Cardiac fibroblast (primary cell): ENCODE measurements at places on chromosomes 4 and X.
A peak's percentile ranks its signal among the peaks of the same experiment; 100 is the strongest.

GRCh38 chrX:136850441-136851175, 29.9 kb downstream of the RBMX start:
- peak; percentile 22 for DNase-seq

DNA sequence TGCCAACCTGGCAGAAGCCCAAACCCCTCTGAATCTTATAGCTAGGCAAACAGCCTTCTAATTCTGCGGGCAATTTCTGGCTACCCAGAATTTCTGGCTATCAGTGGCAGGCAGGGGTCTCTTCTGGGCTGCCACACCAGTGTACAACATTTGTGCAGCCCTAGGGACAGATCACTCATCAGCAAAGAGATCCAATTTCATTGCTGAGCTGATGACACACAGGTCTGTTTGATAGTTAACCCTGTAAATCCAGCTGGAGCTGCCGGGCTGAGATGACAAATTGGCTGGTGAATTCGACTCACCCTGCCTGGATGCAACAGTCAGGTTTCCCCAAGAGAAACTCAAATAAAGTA, 2.4 kb downstream of the MID1 start:
- DNase-seq = peak; percentile 53

DNA sequence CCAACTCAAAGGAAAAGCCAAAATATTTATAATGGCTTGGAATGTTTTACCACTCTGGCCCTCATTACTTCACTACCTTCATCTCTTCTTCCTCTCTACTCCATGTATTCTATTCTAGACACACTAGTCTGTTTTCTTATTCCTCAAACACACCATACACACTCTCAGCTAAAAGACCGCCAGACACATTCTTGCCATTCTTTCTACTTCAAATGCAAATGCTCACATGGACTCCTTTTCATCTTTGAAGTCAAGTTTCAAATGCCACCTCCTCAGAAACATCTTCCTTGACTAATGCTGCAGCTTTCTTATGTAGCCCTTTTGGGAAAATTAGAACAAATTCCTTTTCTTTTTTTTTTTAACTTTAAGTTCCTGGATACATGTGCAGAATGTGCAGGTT, 412.9 kb upstream of the FMR1 start:
- DNase-seq = no peak

DNA sequence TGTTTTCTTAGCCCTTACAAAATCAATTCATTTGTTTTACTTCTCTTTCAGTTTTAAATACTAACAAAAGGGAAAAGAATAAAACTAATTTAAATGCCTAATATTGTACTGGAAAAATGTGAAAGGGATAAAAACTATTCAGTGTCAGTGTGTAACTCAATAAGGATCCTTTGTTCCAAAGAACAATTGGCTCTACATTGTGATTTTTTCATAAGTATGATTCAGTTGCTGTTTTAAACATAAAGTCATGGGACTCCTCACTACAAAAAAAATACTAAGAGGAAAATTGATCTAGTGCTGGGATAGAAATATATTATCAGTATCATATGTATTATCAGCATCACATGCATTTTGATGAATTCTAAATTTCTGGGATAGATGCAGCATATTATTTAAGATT, 199.4 kb upstream of the TRAM1L1 start:
- no peak for DNase-seq

- DNase-seq = peak; percentile 86
Measured at GRCh38 chr4:86918539-86919072, 16.2 kb upstream of the AFF1 start.

GRCh38 chr4:55980725-55981124, 32.0 kb downstream of the CEP135 start:
- no peak for DNase-seq

DNA sequence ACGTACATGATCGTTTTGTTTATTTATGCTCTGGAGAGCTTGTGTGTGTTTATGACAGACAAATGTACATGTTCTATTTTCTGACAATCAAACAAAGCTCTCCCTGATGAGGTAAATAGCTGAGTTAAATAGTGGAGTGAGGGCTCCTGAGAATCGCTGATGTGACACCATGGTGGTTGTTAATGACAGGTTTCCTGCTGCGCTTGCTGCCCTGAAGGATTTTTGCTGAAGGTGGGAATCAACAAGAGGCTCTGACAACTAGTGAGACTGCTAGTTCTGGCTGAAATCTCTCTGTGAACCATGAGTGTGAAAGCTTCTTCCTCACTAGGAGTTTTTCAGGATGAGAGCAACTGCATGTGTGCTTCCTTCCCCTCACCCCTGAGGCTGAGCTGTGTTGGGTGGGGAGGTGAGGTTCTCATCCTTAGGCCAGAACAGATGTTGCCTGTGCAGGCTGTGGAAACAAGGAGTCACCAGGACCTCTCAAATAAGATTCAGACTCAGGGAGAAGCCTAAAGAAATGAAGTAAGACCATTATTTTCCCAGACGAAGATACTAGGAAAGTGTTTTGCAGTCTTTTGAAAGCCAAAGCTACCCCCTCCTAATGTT, 173.4 kb upstream of the JADE1 start:
- no peak for DNase-seq

DNA sequence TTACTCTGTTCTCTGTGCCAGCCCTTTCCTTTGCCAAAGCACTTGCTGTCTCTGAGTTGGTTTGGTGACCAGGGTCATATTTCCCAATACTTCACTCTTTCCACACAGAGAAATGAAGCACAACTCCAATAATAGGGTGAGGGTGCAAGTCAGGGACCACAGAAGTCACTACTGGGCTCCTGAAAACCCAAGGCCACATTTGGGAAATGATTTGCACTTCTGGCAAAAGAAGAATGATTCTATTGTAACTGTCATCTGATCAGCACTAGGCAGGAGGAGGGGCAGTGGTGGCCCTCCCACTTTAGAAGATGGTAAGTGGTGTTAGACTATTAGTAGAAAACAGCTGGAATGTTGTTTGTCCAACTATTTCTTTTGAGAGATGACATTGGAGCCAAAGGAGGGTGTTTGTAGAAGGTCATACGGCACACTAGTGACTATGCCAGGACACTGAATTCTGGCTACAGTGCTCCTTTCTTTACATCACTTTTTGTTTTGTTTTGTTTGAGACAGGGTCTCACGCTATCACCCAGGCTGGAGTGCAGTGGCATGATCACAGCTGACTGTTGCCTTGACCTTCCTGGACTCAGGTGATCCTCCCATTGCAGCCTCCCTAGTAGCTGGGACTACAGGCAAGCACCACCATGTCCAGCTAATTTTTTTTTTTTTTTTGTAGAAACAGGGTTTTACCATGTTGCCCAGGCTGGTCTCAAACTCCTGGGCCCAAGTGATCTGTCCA, 10.8 kb upstream of the HADH start:
- DNase-seq = no peak

- DNase-seq = peak; percentile 33
Measured at GRCh38 chrX:54413753-54414152, 26.5 kb upstream of the TSR2 start.
